Hematopoietic multipotent progenitor cell (in vitro differentiated cells): ENCODE measurements at places on chromosomes 7 and 10. TPM values are rescaled to one million over a fixed set of nuclear protein-coding genes. Genes with fewer than 3 reads are reported as not detected.

DNA sequence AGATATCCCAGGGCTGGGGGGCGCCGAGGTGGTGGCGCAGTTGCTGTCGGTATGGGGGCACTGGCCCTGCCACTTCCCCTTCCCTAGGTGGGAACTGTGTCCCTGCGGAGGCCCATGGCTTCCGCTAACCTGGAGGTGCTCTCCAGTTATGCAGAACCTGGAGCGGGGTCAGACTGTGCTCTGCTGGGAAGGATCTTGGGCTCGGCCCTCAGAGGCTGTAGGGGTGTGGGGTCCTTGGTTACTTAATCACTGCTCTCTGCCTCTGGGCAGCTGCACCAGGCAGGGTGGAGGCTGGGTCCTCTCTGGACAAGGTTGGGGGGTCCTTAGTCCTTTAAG, 2.4 kb downstream of the BRI3 start:
- DNase-seq: no peak

DNA sequence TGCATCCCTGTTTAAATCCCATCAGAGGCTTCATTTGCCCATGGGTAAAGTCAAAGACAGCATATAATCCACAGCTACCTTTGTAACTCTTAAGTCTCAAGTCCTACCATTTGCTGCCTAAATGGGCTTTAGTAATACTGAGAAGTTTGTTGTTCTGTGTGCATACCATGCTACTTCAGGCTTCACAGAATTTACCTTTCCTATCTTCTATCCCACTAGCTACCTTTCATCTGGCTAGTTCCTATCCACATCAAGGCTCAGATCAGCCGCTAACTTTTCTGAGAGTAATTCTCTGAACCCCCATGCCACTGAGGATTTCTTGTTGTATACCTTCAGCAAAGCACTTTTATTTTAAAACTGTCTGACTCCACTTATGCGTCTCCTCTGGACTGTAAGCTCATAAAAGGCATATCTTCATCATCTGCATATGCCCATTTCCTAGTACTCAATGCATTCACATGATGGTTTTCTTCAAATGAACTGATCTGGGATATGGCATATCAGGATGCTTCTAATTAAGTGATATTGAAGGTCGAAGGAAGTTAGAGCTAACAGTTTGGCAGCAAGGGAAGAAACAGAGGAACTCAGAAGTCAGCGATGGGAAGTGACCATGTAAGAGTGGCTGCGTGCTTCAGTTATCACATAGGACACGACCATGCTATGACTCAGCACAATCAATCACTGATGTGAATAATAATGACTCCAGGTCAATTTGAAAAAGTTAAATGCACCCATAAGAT, 283.9 kb upstream of the DKK1 start:
- no peak for DNase-seq

DNA sequence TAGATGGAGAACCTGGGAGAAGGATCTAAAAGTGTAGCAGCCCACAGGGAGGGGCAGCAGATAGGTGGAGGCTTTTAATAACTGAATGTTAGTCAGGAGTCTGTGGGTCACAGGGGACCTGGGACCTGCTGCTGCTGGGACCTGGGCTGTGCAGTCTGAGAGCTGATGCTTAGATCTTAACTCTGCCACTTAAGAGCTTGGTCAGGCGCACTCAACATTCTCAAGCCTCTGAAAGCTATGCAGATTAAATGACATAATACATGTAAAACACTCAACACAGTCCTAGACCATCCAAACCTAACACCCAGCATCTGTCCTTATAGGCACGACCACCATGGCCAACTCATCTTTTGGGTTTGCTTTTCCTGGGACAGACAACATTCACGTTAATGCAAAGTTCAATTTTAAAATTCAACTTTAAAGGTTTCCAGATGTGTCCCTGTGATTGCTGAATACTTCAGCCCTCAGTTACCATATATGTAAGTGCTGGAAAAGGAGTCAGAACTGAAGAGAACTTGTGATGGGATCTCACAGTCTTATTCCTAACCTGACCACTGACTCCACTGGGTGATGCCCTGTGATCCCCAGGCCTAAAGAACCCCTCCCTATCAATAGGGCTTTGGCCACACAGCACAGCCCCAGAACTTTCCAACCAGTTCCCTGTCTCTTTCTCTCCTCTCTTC, 321.0 kb downstream of the PLXNA4 start:
- no peak for DNase-seq

DNA sequence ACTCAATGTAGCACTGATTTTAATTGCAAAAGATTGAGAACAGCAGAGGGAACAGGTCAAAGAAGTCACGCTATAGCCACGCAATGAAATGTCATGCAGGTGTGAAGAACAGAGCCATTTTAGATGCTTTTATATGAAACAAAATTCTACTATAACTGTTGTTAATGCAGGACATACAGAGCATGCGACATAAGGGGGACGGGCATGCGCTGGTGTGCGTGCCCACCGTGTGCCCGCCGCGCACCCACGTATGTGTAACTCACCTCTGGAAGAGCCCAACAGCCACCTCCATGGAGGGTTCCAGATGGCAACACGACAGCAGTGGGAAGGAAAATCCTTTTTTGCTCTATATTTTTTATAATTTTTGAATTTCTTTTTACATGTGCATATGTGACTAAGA, 410.0 kb upstream of the RNF32 start:
- no peak for DNase-seq

GRCh38 chr10:43000651-43001426, 76.0 kb upstream of the RET start:
- no peak for DNase-seq

DNA sequence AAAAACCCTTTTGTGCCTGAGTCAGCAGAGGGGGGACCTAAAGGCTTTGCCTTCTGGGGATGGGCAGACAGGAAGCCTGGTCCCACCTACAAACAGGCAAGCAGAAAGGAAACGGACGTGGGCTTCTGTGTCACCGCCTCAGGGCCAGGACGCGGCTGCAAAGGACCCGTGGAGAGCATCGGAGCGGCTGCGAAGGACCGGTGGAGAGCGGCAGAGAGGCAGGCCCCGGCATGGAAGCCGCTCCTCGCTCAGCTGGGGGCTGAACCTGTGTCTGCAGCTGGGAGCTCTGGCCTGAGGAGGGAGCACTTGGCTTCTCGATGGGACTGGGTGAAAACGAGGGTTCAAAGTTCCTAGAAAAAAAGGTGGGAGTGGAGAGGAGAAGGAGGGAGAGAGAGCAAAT, 125.4 kb upstream of the PPP2R2D start:
- no peak for DNase-seq

DNA sequence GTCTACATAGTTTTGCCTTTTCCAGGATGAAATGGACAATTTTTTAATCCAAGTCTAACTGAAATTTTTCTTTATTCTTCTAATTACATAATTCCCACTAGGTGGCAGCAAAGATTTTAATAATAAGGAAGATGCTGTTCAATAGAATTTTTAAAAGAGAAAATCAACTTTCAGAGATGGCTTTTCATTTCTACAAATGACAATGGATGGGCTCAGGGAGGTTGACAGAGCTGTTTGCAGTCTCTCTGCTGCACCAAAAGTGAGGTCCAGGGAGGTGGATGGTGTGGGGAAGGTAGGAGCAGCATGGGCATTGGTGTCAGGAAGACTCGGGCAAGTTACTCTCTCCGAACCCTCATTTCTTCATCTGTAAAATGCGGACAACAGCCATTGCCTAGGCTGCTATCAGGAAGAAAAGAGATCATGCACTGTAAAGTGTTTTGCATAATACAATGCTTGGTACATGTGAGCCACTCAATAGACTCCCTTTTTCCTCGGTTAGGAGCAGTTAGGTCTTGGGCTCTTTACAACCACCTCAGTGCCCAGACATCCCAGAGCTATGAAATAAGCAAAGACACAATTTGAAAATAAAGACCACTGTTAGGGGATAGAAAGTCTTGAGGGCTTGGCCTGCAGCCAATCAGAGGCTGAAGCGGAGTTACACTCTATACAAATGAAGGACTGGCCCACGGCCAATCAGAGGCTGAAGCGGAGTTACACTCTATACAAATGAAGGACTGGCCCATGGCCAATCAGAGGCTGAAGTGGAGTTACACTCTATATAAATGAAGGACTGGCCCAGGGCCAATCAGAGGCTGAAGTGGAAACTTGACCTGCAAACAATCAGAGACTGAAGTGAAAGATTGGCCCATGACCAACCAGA, 107.1 kb downstream of the ABLIM1 start:
- no peak for DNase-seq

- DNase-seq: no peak
Measured at GRCh38 chr10:3622845-3623621, 162.0 kb downstream of the KLF6 start.

DNA sequence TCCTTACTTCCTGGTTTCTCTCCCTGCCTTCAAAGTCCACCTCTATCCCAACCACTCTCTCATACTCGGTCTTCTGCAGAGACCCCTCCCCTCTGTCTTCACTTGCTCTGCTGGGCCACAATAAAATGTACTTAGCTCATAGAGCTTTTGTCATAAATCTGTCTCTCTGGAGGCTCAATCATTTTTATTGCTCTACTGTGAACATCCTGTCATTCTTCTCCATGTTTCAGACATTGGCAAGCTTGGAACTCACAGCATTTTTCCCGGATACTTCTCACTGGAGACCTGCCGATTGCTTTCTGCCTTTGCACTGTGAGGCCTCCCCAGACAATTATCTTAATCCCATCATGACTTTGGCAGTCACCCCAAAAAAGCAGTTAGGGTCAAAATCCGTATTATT, 192.3 kb upstream of the ZMIZ1 start:
- no peak for DNase-seq

DNA sequence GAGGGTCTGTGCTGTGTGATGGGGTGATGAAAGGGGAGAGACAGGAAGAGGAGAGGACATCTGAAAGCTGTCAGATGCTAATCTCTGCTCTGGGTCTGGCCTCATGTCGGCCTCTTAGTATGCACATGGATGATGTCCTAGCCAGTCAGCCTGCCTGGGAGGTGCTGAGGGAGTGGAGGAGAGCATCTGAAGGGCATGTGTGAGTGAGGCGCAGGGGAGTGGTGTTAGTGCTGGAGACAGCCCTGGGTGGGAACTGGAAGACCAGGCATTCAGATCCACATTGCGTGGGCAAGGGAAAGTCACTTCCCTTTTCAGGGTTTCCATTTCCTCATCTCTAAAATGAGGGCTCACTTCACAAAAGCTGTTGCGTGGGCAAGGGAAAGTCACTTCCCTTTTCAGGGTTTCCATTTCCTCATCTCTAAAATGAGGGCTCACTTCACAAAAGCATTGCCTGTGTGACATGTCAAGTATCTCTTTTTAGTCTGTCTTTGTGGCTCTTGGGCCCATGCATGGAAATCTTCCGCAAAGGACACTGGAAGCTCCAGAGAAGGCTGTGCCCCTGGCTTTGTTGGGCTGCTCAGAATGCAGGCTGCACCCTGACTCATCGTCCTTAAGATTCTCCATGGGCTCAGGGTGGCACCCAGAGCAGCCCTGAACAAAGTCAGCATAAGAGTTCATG, 10.0 kb downstream of the SFTPD start:
- peak; percentile 51 for DNase-seq

- DNase-seq: peak; percentile 15
Measured at GRCh38 chr7:12111422-12112405, 99.4 kb upstream of the TMEM106B start.

- DNase-seq: no peak
Measured at GRCh38 chr7:30543813-30544525, 39.3 kb upstream of the GGCT start.

GRCh38 chr7:35869810-35870209, 69.0 kb downstream of the SEPTIN7 start:
- no peak for DNase-seq

GRCh38 chr10:95976362-95977229, 66.8 kb upstream of the CCNJ start:
- peak; percentile 37 for DNase-seq

GRCh38 chr7:116876664-116877442, 14.5 kb downstream of the CAPZA2 start:
- DNase-seq: peak; percentile 50

- DNase-seq: no peak
Measured at GRCh38 chr7:104652434-104652833, 324.0 kb downstream of the LHFPL3 start.

GRCh38 chr10:23047201-23048050, 48.0 kb upstream of the MSRB2 start:
- no peak for DNase-seq

GRCh38 chr10:127585519-127586023, 36.5 kb downstream of the NPS start:
- DNase-seq: no peak

GRCh38 chr7:138926241-138926612, 55.0 kb downstream of the KIAA1549 start:
- no peak for DNase-seq

DNA sequence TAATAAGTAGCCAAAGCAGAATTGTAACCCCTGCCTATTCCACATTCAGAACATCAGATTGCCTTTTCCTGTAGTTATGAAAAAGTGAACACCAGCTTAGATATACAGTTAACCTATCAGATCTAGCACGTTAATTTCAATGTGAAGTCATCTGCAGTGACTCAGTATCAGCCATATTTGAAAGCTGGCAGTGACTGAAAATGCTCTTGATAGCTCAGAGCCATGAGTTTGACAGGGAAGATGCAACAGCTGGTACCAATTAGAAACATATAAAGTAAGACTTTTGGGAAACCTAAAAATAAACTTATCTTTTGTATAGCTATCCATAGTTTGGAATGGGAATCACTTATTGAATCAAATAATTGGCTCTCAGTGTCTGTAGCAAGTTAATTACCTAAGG, 284.1 kb upstream of the NPSR1 start:
- DNase-seq: no peak

GRCh38 chr10:114022766-114023597, 20.7 kb upstream of the ADRB1 start:
- no peak for DNase-seq

GRCh38 chr10:50585921-50586739, 37.6 kb downstream of the SGMS1 start:
- DNase-seq: no peak

Gene PLEKHA8
- 4.6 TPM for total RNA-seq

Gene ADAP1
- total RNA-seq: 16.2 TPM

Gene GRID1
- total RNA-seq: under 0.01 TPM

Gene SLC29A4
- total RNA-seq: 1.3 TPM

Gene ADCK2
- total RNA-seq: 38.5 TPM

Gene PLPP4
- total RNA-seq: under 0.01 TPM

Gene BLNK
- total RNA-seq: 1.3 TPM

Gene CNPY1
- not detected for total RNA-seq

Gene HOXA5
- 30.4 TPM for total RNA-seq

Gene GDF10
- total RNA-seq: 1.1 TPM

Gene ARMH3
- total RNA-seq: 12.4 TPM

Gene LIPJ
- total RNA-seq: 0.27 TPM

Gene CABCOCO1
- total RNA-seq: not detected

Gene NPC1L1
- total RNA-seq: under 0.01 TPM

Gene AKR1E2
- total RNA-seq: 31.5 TPM

Gene CALY
- not detected for total RNA-seq

Gene OR2A12
- not detected for total RNA-seq

Gene ST8SIA6
- total RNA-seq: 38.0 TPM

Gene INTS15
- 22.9 TPM for total RNA-seq

Gene CCL24
- total RNA-seq: not detected
